Cortex of kidney (tissue), 1 donor: ENCODE measurements at places on chromosomes 7 and 10.

- no peak for DNase-seq
Observed at GRCh38 chr10:51986516-51986915, 287.1 kb upstream of the CSTF2T start.

DNA sequence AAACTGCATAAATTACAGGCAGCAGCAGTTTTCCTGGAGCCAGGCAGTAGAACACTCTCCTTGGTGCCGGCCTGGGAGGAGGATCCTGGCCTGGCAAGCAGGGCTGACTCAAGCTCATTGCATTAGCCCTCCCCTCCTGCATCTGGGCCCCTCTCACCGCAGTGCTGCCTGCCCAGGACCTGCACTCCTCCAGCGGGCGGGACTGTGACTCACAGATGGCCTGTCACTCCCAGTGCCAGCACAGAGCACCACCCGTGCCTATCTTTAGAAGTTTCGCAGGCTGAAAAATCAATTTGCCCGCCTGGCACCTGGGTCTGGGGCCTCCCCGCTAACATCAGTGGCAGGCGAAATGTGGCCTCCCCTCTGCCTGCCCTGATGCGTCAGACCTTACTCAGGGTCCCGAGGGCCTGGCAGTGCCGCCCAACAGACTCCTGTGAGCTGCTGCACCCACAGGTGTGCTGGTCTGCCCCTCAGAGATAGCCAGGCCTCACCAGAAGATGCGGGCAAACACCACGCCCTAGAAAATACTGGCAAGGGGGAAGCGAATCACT, 123.8 kb downstream of the KCNMA1 start:
- DNase-seq, result no peak

- no peak for DNase-seq
Observed at GRCh38 chr7:78734626-78735025, 718.8 kb downstream of the MAGI2 start.

DNA sequence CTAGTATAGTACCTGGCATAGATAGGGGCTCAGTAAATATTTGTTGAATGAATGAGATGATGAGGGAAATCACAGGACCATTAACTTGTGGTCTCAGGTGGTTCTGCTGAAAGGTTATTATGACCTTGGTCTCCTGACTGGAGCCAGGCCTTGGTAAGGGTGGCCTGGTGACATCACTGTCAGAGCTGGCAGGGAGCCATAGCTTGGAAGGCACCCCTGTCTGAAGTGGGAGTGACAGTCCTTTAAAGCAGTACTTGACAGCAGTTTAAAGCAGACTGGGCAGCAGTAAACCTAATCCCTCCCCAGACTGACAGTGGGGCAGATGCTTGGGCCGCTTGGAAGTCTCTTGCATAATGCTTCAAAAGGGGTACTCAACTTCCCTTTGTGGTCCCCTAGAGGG, 13.4 kb downstream of the DPCD start:
- DNase-seq, result no peak

DNA sequence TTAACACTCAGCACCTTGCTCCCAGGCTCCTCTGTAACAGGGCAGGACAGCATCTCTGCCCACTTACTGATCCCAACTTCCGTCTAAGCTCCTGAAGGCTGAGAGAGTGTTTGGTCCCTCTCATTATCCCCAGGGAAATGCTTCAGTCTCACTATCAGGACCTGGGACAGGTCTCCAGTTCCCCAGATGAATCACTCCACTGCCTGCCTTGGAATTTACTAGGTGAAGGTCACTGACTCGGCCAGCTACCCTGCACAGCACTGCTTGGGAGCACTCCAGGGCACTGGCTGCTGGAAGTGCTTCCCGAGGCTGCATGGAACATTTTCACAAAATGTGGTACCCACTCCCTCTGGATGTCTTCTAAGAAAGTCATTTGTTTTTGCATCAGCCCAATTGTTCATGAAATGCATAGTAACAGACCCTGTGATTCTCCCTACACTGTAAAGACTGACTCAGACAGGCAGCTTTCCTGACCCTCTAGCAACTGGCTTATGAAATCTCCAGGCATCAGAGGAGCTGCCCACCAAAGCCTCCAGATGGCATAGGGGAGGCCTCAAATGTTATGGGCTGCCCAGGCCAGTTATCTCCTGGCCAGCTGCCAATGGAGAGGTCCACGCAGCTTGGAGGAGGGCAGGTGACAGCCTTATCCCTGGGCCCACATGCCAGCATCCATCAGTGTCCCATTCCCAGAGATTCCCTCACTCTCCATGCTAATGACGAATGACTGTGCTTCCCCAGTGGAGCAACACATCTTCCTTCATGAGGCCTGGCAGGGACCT, 89.1 kb downstream of the GFRA1 start:
- DNase-seq, result no peak

GRCh38 chr10:97683556-97684367, 3.3 kb downstream of the AVPI1 start:
- DNase-seq, result no peak

DNA sequence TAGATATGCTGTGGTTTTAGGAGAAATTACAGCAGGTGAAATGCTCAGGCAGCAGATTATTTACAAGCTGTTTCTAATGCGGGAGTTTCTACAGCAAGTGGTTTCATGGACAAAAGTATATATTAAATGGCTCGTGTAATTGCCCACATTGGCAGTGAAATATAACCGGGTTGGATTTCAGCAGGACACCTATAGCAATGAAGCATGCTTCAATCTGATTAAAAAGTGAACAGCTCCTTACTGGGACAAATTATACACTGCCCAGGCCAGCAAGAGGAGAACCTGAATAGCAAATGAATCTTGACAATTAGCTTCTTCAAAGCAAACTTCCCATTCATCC, 35.2 kb upstream of the LYZL1 start:
- DNase-seq, result no peak

DNA sequence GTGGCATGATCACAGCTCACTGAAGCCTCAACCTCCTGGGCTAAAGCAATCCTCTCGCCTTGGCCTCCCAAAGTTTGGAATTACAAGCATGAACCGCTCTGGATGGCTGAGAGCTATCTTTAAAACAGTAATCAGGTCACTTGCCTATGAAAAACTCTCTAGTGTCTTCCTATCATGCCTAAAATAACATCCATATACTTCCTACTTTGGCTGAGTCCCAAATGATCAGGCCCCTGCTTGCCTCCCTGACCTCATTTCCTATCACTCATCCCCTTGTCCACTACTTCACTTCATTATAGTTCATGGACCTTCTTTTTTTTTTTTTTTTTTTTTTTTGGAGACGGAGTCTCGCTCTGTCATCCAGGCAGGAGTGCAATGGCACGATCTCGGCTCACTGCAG, 28.0 kb downstream of the SEPTIN7 start:
- no peak for DNase-seq

DNA sequence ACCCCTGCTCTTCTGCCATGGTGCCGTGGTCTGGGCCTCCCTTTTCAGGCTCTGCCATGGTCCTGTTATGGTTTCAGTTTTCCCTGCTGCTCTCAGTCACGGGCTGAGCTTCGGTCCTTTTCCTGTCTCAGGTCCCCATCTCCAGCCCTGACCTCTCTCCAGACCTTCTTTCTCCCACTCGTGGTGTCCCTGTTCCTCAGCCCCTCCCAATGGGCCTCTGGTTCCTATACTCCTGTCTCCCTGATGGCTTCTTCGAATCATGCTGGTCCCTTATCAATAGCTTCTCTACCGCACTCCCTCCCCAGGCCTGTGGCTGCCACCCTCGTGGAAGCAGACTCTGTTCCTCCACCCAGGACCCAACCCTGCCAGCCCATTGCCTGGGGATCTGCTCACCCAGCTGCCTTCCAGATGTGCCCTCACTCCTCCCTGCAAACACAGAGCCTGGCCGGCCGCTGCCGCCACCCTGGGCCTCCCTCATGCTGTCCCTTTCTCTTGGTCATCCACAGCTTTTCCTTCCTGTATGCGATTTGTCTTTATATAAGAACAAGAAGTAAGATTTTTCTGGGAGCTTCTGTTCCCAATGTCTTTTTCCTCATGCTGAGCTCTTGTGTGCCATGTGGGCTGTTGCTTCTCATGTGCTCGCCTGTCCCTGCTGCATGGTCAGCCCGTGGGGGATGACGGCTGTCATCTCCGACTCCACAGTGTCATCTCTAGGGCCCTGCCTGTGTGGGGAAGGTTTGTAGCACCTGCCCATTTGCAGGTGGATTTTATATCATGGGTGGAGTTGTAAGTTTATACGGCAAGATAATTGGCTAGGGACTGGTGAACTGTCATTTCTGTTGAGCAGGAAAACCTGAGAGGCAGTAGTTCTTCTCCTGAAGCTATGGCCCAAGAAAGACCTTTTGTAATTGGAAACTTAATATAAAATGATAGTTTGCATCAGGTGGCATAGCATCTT, 126.7 kb downstream of the NT5C2 start:
- no peak for DNase-seq

DNA sequence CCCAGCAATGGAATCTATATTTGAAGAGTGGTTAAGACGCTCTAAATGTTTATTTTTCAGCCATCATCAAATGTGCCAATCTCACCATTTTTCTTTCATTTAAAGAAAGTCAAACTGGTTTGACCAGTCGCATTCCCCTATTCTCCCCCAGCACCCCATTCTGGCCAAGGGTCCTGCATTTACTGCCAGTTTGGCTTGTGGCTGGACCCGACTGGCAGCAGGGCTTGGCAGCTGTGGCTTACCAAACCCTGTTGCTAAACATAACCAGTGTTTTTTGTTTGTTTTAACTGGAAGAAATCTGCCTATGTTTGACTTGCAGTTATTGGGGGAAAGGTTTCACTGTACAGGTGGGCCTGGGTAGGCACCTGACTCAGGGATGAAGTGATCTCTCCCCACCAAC, 116.3 kb downstream of the CYP26A1 start:
- DNase-seq, result no peak
